ENCODE measurements at places on chromosomes 6 and 20.

GRCh38 chr20:38129248-38129865 is 35.7 kb downstream of the TGM2 start:
- no peak for DNase-seq

DNA sequence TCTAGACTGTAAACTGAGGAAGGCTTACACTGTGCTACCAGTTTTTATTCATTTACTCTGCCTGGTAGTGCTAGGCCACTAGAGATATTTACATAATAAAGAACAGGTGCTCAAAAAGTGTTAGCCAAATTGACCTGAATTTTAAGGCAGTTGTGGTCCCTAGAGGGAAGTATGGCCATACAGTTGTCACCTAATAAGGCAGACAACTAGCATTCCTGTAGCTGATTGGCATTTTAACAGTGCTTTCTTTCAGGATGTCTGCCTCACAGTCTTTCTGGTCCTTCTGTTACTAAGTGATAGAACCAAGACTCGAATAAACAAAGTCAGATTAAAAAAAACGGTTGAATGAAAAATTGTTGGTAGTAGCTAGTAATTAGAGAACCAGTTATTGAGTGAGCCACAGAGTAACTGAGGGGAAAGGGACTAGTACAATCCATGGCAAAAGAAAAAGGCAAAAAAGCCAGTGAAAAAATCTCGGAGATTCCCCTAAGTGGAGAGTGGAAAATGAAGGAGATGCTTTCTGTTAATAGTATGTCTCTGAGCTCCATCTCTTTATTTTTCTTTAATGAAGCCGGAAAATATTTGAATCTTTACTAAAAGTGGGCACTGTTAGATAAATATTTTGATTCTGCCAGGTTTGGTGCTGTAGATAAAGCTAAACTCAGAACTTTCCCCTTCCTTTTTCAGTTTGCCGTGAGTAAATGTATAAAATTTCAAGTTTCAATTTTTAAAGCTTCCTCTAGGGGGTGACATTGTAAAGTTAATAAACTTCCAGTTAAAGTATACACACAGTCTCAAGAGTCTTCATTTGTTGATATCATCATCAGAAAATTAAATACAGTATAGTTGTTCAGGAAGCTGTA is 9.1 kb downstream of the VTA1 start:
- DNase-seq = no peak

GRCh38 chr6:34589691-34590090 is 33.6 kb upstream of the SPDEF start:
- no peak for DNase-seq

DNA sequence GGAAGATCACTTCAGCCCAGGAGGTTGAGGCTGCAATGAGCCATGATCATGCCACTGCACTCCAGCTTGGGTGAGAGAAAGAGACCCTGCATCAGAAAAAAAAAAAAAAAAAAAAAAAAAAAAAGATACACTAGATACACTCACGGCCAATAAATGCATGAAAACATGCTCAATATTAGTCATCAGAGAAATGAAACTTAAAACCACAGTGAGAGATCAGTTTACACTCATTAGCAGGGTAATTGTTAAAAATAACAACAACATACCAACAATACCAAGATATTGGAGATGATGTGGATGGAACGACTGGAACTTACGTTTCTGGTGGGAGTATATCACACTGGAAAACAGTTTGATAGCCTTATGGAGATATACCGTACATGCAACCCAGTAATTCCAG is 29.9 kb downstream of the HS3ST5 start:
- DNase-seq = no peak

GRCh38 chr20:60476045-60476444 is 517.8 kb downstream of the CDH26 start:
- no peak for DNase-seq

- no peak for DNase-seq
Observed at GRCh38 chr6:158568549-158568948, 8.7 kb downstream of the TMEM181 start.

- DNase-seq = no peak
Observed at GRCh38 chr6:70112716-70113115, 190.2 kb downstream of the COL9A1 start.

- DNase-seq = no peak
Observed at GRCh38 chr20:53859684-53860083, 210.7 kb downstream of the BCAS1 start.

DNA sequence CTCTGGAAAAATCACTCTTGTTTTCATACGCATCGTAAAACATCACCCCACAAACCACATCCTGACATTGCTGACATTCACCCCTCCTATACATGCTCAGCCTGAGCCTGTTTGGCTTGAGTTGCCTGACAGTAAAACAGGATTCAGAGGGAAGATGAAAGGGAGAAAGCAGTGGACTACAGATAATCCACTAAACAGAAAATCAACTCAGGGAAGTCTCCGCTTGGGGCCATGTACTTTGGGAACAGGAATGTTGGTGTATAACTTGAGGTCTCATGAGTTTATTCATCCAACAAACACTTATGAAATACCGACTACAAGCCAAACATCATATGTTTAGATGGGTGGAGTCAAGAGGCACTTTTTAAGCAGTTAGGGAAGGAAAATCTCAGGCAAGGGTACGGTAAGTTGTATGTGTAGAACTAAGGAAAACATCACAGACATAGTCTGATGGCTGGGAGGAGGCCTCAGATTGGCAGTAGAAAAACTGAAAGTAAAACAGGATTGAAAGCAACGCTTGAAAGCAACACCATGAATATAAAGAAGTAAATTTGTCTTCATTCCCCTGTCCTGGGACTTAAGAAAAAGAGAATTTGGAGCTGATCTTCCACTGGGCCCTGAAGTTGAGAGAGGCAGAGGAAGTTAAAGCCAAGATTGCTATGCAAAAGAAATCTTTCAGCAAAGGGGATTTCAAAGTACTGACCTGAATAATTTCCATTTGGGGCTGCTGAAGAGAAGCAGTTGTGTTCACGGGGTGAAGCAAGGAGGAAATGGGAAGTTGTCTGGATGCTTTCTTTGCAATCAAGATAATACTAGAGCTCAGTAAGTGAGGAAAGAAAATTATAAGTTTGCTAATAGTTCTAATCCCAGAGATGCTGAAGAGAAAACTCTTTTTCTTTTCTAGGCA is 28.8 kb downstream of the PDE7B start:
- DNase-seq = peak; percentile 25

- no peak for DNase-seq
Observed at GRCh38 chr6:136007345-136007744, 155.8 kb downstream of the PDE7B start.

Measured in GM06990 (cell line).